ENCODE measurements at places on chromosomes 7 and 10.

DNA sequence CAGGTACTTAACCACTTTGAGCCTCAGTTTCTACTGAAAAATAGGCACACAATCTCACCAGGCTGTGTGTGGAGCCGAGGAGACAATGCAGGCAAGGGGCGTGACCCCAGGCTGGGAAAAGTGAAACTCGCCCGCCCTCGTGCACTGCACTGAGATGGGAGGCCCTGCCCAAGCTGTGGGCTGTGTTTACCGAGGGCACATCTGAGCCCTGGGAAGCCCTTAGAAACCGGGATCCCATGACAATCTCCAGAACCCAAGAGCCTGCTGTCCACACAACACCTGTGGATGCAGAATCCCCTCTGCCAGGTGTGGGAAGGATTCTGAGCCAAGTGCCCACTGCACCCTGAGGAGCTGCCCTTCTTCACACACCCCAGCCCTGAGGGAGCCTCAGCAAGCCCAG, 198.3 kb downstream of the GRID1 start:
- DNase-seq: no peak

GRCh38 chr10:43952760-43953159, 304.1 kb upstream of the ZNF32 start:
- DNase-seq: no peak

GRCh38 chr7:9625953-9626352, 1192.5 kb downstream of the NXPH1 start:
- no peak for DNase-seq

DNA sequence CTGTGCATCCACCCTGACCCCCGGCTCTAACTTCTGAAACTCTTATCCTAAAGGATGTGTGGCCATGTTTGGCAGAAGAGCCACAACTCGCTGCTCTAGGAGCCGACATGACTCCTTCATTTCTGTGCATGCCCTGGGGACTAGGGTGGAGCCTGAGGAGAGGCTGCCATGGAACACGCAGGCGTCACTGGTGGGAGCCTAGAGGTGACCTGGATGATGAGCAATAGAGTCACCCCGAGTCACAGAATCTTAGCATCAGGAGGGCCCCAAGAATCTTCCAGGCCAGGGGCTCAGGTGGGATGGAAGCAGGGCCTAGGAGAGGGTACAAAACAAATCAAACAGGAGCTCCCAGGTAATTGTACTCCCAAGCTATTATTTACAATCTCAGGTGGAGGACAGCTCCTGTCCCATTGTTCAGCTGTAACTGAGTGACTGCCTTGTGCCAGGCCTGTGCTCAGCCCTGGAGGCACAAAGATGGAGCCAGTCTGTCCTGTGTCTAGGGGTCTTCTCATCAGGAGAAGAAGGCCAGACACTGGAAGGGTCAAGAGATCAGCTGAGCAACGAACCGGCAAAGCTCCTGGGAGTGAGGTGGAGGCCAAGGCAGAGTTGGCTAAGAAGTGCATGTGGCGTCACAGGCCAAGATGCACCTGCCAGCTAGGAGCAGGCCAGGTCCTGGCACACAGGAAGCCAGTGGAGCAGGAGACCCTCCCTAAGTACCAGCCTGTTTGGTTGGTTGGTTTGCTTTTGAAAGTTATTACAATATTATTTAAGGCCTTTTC, 5.8 kb upstream of the ZNF22 start:
- DNase-seq: no peak

DNA sequence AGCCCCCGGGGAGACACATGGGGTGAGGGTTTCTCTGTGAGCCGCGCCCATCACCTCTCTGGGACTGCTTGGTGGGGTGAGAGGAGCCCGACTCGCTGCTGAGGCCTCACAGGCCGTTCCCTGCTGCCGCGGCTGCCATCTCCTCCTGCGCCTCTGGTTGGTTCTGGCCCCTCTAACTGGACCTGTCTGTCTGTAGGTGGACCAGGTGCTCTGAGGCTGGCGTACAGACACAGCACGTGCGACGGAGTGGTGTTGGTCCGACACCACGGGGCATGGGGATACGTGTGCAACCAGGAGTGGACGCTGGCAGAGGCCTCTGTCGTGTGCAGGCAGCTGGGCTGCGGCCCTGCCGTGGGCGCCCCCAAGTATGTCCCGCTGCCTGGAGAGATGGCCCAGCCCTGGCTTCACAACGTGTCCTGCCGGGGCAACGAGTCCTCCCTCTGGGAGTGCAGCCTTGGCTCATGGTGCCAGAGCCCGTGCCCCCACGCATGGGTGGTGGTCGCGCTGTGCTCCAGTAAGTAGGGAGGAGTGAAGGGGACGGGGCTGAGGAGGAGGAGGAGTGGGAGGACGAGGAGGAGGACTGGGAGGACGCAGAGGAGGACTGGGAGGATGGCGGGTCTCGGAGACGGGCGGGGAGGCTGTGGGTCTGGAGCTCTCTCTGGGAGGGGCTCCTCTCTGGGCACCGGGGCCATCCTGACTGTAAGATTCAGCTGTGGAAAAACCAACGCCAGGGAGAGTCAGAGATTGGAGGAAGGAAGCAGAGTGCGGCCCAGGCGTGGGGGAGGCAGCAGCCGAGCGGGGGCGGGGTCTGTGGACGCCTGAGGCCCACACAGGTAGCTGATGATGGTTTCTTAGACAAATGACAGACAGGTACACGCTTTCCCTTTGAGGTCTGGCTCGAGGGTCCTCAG, 2.6 kb downstream of the SCART1 start:
- no peak for DNase-seq

GRCh38 chr10:110279407-110279986, 25.2 kb downstream of the SMNDC1 start:
- peak; percentile 63 for DNase-seq

DNA sequence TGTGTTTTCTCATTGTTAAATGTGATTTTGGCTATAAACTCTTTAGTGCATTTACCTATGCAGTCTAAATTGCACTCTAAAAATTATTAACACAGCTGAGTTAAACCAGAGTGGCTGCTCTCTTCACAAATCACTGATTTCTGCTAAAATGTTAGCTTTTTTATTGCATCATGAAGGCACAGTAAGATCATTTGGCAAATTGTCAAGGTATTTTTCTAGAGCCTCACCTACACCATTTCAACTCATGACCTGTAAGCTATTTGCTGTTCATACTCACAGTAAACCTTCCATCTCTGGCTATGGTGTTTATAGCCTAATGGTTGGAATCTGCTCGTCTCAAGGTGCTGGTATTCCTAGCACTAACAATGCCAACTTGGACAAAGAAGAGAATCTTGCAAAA, 25.7 kb downstream of the NDUFB2 start:
- no peak for DNase-seq

- no peak for DNase-seq
These were observed 59.8 kb downstream of the SLC16A12 start for GRCh38 chr10:89475591-89475998.

DNA sequence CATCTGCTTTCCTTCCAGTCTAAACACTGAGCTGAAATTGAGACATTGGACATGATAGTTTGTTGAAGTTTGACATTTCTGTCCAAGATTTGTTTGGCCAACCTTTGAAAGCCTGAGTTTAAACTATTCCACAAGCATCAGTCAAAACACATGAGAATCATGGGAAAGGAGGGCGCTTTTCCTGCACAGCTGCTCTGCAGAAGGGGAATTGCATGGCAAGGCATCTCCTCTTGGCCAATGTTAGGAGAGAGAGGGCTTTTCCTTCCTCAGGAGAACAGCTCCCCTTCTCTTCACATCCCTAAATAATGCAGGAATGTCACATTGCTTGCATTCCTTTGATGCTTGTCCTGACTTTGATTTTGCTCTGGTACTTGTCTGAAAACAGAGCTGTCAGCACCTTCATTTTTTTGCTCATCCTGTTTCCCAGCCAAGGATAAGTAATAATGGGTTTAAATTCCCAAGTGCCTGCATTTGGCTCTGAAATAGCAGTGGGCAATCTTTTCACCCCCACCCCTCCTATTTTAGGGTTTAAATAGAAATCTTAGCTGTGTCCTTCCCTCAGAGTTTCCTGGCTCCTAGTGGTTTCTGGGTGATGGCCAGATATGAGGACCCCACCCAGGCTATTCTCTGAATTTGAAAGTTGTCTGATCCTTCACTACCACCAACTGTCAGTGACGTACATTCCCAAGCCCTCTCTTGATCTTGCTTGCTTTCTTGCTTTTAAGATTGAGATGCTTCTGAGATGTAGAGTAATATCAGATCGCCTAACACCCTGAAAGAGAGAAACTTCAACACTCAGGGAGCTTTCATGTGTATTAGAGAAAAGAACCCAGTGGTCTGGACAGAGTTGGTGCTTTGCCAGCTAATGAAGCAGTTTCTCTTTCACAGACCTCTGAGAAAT, 75.2 kb upstream of the NPVF start:
- DNase-seq: no peak

DNA sequence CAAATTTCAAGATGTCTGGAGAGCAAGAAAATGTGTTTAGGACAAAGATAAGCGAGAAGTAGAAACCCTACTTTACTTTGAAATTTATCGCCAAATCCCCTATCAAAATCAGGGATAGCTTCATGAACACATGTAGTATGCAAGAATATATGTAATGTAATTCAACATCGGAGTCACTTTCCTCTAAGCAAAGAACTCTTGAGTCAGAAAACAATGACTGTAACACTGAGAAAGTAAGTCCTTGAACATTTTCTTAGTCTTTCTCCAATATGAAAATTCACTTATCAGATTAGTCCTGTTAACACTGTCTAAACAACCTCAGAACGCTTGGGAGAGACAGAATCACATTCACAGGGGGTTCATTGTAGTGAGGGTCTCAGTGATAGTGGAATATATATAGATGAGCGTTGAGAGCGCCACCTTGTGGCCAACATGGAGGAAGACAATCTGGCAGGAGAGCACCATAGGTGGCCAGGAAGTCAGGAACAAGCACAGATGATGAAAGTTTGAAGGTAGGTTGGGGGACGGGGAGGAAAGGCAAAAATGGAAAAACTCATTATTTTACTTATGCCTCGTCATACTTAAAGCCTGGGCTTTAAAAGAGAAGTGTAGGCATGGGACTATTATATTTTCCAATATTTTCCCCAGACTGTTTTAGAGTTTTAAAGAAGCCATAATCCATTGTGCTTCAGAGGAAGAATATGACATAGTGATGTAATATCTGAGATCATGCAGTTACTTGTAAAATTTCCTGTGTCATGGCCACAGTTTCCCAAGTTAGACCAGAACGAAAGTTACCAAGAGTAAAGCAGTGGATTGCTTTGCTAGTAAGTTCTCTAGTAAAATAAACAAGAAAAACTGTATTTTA, 115.5 kb upstream of the GNAI1 start:
- peak; percentile 59 for DNase-seq

DNA sequence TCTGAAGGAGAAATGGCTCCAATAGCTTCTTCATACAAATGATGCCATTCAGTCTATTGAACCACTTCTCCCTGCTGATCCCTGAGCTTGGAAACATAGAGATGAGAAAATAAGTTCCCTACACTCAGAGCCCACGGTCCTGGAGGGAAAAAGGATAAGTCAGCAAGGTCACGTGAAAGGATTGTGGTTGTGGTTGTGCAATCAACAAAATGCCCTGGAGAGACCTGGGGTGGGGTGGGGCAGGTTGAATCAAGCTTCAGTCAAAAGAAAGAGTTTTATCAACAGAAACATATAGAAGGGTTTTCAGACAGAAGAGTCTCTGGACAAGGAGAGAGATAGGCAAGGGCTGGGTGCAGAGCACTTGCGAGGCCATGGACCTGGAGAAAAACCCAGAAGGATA, 30.1 kb downstream of the C10orf90 start:
- peak; percentile 24 for DNase-seq

- DNase-seq: peak; percentile 52
These were observed 313.9 kb upstream of the ZNF32 start for GRCh38 chr10:43962346-43963191.

DNA sequence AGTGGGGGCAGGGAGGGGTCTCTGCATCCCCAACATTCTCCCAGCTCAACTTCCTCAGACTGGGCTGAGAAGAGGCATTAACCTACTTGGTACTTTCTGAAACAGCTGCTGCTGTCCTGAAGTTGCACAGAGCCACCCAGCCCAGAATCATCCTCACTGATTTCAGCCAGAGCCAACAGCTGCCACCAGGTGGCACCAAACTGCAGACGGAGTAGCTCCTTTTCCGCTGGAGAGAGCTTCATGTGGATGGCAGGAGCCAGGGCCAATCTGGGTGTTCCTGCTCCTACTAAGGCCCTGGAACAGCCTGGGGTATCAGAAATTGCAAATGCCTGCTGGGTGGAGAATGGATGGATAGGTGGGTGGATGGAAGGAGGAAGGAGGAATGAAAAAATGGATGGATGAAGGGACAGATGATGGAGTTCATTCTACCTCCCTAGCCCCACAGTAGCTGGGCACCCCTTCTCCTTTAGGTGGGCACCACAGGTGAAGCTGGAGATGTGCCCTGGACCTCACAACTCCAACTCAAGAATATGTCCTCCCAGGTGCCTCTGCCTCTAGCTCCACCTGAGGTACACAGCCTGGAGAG, 11.8 kb upstream of the DRGX start:
- DNase-seq: peak; percentile 89

DNA sequence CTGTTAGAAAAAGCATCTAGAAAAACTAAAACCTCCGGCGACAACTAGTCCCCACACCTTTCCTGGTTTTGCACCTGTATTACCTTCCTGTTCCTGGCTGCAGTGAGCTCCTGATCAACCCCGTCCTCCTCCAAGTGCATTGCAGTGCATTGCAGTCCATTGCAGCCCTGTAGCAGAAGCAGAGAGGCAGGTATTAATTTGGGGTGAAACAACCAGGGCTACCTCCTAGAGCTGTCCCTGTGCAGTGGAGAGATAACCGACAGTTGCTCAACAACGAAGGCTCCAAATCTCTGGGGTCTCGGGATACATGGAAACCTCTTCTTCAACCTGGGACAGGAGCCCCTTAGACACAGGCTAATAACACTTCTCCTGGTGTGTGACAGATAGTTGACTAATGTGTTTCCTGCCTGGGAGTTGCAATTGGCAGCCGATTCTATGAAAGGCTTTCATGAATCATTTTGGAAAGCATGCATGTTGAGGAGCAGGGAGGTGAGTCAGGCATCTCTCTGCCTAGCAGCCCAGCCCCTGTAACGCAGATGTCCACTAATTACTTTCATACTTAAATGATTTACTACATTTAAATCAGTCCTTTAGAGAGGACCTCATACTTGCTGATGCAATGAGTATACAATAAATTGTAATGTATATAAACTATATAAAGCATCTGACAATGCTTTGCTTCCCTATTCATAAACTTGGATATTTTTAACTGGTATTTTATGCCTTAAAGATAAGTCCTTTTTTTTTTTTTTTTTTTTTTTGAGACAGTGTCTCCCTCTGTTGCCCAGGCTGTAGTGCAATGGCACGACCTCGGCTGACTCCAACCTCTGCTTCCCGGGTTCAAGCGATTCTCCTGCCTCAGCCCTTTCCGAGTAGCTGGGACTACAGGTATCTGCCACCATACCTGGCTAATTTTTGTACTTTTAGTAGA, 59.0 kb downstream of the PRR15 start:
- DNase-seq: peak; percentile 92
